ENCODE measurements at places on chromosomes 3 and 15. TPM values are rescaled to one million over a fixed set of nuclear protein-coding genes. Genes with fewer than 3 reads are reported as not detected.

AADACL2 gene
- total RNA-seq, result not detected

ZMYND10 gene
- 2.8 TPM for total RNA-seq

TRH gene
- not detected for total RNA-seq

HHLA2 gene
- not detected for total RNA-seq

TMCO5A gene
- total RNA-seq, result not detected

C3orf18 gene
- 20.0 TPM for total RNA-seq

SPESP1 gene
- total RNA-seq, result 2.4 TPM

GOLGB1 gene
- total RNA-seq, result 69.0 TPM

ZNF774 gene
- 2.8 TPM for total RNA-seq

CACNA2D2 gene
- under 0.01 TPM for total RNA-seq

DZIP1L gene
- total RNA-seq, result 26.0 TPM

CKMT1A gene
- not detected for total RNA-seq

NR2E3 gene
- total RNA-seq, result 0.06 TPM

DCP1A gene
- 9.1 TPM for total RNA-seq

SH2D7 gene
- total RNA-seq, result not detected

GPR149 gene
- total RNA-seq, result not detected

Data from aortic smooth muscle cell (primary cell).